ENCODE measurements at places on chromosomes 13 and 19. TPM values are rescaled to one million over a fixed set of nuclear protein-coding genes. Genes with fewer than 3 reads are reported as not detected.

BCAM gene
- 136 TPM for total RNA-seq

ATP4A gene
- not detected for total RNA-seq

CEACAM4 gene
- total RNA-seq, result 2.4 TPM

AP1M2 gene
- 81.4 TPM for total RNA-seq

GRCh38 chr19:31448221-31448657, 99.0 kb upstream of the TSHZ3 start:
- DNase-seq, result peak; percentile 62

DNA sequence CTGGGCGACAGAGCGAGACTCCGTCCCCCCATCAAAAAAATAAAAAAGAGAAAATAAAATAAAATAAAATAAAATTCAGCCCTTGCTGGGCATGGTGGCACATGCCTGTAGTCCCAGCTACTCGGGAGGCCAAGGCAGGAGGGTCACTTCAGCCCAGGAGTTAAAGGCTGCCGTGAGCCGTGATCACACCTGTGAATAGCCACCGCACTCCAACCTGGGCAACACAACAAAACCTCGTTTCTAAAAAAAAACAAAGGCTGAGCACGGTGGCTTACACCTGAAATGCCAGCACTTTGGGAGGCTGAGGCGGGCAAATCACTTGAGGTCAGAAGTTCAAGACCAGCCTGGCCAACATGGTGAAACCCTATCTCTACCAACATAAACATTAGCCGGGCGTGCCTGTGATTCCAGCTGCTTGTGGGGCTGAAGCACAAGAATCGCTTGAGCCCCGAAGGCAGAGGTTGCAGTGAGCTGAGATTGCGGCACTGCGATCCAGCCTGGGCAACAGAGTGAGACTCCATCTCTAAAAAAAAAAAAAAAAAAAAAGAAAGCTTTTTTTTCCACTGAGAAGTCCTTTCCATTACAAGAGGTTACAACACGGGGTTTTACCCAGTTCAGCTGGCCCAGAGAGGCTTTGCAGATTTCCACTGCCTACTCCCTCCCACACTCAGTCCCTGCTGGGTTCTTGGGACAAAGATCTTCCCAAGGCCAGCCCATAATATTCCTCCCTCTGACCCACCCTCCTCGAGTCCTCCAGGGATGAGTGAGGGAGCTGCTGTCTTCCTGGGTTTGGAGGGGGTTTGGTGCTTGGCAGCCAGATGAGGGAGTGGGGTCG, 6.4 kb downstream of the ANGPTL4 start:
- no peak for DNase-seq

GRCh38 chr19:35346193-35347052, 1.3 kb upstream of the FFAR1 start:
- no peak for DNase-seq

DNA sequence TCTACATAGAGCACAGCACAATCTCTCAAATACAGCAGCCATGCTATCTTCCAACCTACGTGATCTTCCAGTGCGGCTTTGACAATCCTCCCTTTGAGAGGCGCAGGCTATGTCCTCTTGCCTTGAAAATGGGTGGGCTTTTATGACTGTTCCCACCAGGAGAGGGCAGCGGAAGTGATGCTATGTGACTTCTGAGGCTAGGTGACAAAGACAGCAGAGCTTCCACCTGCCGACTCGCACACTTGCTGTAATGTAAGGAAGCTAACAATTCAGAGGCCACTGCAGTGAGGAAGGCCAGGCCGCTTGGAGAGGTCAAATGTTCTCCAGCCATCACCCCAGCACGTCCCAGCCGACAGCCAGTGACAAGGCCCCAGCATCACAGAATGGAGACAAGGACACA, 65.8 kb downstream of the MRPL57 start:
- no peak for DNase-seq

- DNase-seq, result no peak
These were observed 295.7 kb downstream of the MYO16 start for GRCh38 chr13:108925070-108925469.

- no peak for DNase-seq
These were observed 368.8 kb downstream of the TDRD3 start for GRCh38 chr13:60765700-60766411.

GRCh38 chr13:98284679-98285078, 107.6 kb upstream of the RNF113B start:
- no peak for DNase-seq

DNA sequence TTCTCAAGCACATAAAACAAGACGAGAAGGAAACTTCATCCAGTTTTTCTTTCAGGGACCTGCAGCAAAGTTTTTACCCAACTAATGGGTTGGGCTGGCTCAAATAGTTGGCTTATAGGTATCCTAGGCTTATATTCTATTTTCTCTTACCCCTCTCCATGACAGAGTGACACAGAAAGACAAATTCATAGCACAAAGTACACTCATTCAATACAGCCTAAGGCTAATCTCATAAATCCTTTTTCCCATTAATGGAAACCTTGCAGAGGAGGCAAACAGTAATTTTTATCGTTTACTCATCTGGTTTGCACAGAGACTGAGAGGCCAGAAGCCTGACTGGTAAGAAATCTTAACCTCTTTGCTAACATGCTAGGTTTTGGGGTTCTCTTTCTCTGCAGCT, 1589.9 kb downstream of the SLITRK1 start:
- DNase-seq, result no peak
